Liver (tissue), 10 donors: ENCODE measurements at places on chromosomes 2 and 18. TPM values are rescaled to one million over a fixed set of nuclear protein-coding genes. Genes with fewer than 3 reads are reported as not detected.

GRCh38 chr2:170815746-170816503, 762 bp upstream of the GAD1 start:
- DNase-seq: peak; percentile 68
- H3K27ac ChIP-seq: no peak overlapping the region
- no peak overlapping the region for H3K4me3 ChIP-seq
- H3K27me3 ChIP-seq: peaks cover 39% of the 10 kb centered on the region
- H3K36me3 ChIP-seq: no peaks in the 10 kb centered on the region

GRCh38 chr2:168819829-168820489, 17.5 kb downstream of the NOSTRIN start:
- no peak overlapping the region for H3K4me3 ChIP-seq
- no peaks in the 10 kb centered on the region for H3K27me3 ChIP-seq
- H3K4me1 ChIP-seq: peaks cover 8% of the 10 kb centered on the region
- H3K36me3 ChIP-seq: no peaks in the 10 kb centered on the region

The DHRS9 gene
- 0.93 TPM for total RNA-seq

DNA sequence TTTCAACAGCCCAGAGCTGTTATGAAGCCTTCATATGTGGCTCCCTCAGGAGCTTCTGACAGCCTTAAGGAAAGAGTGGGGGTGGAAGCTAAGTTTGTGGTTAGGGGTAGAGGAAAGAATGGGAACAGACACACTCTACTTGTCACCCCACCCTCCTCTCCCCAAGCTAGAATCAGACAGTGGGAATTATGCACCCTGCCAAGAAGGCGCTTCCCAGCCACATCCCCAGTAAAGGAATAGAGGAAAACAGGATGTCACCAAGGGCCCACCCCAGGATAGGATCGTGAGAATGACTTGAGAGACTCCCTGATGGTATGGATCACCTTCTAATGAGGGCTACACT, 32.4 kb upstream of the EML4 start:
- H3K27ac ChIP-seq: no peak overlapping the region
- H3K4me3 ChIP-seq: no peak overlapping the region
- H3K4me1 ChIP-seq: no peaks in the 10 kb centered on the region
- no peaks in the 10 kb centered on the region for H3K27me3 ChIP-seq

DNA sequence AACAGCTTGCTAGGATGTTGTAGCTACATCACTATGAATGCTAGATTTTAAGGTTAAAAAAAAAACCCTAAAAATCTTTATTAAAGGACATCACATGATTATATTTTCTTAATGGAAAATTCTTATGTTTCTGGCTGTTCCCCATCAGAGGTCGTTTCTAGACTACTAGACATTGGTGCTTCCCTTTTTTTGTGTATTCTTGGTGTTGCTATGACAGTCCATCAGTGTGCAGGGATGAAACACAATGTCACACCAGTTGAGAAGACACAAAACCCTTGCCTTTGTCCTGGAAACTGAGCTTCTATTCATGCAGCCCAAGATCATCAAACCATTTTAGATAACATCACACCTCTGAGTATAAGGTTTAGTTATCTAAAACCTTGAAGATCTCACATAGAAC, 19.9 kb upstream of the TMEM131 start:
- no peak overlapping the region for H3K27ac ChIP-seq
- H3K4me1 ChIP-seq: no peaks in the 10 kb centered on the region
- H3K4me3 ChIP-seq: no peak overlapping the region
- no peaks in the 10 kb centered on the region for H3K36me3 ChIP-seq
- DNase-seq: no peak

The SULT1C4 gene
- total RNA-seq: 1.6 TPM

The TFPI gene
- total RNA-seq: 152 TPM

DNA sequence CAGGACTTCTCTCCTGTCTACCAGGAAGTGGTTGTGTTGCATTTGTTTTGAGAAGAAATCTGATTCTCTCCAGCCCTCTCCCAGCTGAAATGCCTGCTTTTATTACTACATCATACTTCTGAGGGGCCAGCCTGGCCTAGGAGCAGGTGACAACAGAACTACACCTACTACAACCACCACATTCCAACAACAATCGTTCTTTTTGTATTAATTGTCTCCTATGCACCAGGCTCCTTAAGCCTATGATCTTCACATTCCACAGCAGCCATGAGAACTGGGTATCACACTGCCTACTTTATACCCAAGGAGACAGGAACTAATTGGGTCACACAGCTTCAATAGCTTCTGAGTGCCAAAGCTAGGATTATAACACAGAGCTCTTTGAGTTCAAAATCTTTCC, 167.7 kb downstream of the TDRD15 start:
- no peaks in the 10 kb centered on the region for H3K36me3 ChIP-seq
- no peak overlapping the region for H3K4me3 ChIP-seq
- H3K27ac ChIP-seq: no peak overlapping the region
- H3K27me3 ChIP-seq: no peaks in the 10 kb centered on the region
- DNase-seq: no peak

DNA sequence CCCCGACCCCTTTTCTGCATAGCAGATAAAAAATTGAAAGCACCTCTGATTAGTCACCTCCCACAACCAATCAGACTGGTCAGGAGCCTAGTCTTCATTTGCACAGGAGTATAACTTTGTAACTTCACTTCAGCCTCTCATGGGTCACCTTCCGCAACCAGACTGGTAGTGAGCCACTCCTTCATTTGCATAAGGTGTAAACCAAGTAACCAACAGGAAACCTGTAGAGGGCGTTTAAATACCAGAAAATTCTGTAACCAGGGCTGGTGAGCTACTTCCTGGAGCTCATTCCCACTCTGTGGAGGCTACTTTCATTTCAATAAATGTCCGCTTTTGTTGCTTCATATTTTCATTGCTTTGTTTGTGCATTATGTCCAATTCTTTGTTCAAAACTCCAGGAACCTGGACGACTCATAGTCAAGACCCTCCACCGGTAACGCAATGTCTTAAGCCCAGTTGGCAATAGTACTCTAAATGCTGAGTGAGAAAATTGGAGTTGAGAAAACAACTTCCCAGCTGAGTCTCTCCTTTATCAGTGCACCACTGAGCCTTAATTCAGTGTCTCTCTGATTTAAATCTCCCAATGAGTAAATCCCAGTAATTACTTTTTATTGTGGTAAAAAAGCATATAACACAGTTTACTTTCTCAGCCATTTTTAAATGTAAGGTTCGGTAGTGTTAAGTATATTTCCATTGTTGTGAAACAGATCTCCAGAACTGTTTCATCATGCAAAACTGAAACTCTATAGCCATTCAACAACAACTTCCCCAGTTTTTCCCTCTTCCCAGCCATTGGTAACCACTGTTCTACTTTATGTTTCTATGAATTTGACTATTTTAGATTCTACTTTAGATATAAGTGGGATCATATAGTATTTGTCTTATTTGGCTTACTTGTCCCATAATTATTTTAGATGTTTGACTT, 392.7 kb upstream of the SLC8A1 start:
- no peak overlapping the region for H3K27ac ChIP-seq
- no peaks in the 10 kb centered on the region for H3K4me1 ChIP-seq
- no peaks in the 10 kb centered on the region for H3K36me3 ChIP-seq
- H3K4me3 ChIP-seq: no peak overlapping the region
- DNase-seq: no peak

DNA sequence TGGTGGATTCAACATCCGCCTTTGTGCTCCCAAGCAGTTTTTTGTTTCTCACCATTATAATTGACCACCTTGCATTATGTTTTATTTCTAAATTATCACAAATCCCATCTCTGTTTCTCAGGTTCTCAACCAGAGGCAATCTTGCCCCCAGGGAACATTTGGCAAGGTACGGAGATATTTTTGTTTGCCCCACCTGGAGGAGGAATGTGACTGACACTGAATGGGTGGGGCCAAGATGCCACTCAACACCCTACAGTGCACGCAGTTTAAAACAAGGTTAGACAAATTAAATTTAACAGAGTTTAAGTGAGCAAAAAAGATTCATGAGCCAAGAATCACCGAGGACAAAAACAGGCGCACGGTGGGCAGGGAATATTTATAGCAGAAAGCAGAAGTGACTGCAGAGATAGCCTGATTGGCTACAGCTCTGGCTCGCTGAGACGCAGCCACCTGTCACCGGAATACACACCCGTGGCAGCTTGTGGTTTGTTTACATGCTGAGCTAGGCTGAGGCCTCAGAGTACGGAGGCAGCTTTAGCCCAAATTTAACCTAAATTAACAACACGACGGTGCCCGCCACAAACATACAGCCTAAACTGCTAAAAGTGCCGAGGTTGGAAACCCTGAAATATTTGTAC, 150.0 kb upstream of the ALKAL2 start:
- H3K4me1 ChIP-seq: no peaks in the 10 kb centered on the region
- no peaks in the 10 kb centered on the region for H3K27me3 ChIP-seq
- H3K4me3 ChIP-seq: no peak overlapping the region
- no peak overlapping the region for H3K27ac ChIP-seq

DNA sequence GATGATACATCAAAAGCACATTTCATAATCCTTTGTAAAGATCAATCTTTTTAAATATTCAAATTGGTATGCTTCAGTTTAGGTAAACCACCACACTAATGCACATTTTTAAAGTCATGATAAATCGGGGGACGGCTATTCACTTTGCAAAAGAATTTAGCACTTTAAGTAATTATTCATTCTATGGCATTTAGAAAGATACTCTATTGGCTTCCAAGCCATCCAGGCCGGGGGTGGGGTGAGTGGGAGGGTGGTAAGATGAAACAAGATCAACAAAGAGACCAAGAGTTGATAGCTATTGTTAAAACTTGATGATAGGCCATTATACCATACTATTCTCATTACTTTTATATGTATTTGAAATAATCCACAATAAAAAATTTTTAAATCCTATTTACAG, 41.0 kb downstream of the EPG5 start:
- peaks cover 48% of the 10 kb centered on the region for H3K36me3 ChIP-seq
- no peak overlapping the region for H3K4me3 ChIP-seq
- no peaks in the 10 kb centered on the region for H3K27me3 ChIP-seq
- no peak overlapping the region for H3K27ac ChIP-seq

DNA sequence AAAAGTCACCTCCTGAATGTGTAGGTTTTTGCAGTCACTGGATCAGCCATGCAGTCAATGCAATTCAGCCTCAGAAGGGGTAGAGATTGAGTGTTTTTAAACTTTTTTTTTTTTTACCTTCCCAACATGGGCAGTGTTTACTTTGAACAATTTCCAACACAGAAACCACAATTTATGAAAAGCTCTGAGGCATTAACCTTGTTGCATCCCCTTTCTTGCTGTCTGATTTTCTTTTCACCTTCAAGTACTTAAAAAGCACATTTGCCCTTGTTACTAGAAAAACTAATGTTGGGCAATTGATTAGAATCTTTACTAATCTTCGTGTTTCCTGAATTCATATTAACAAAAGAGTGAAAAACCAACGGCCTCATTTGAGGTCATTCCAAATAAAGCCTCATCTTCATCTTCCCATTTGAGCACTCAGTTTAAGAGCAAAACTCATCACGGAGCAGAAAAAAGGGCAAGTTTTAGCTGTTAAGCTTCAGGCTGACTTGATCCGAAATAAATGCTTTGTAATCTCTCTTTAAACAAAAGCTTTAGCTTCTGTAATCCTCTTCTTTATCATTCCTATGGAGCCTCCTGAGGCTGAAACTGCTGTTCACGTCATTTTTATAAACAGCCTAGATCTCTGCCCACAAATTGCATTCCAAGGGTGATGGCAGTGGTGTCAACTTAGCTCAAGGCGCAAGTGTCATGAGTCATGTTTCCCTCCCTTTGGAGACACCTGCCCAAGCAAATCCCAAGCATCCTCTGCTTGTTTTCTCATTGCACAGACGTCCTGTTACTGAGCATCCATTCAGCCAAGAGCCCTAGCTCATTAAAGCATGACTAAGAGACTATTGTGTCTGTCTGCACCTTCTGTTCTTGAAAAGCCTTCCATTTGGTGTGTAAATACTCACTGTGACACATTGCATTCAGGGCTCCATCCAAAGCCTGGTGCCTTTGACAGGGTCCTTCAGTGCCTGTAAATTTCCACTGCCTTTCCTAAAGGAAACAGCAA, 107.7 kb downstream of the HNMT start:
- DNase-seq: no peak
- no peak overlapping the region for H3K4me3 ChIP-seq
- no peaks in the 10 kb centered on the region for H3K36me3 ChIP-seq
- H3K27me3 ChIP-seq: no peaks in the 10 kb centered on the region
- H3K4me1 ChIP-seq: no peaks in the 10 kb centered on the region
- H3K27ac ChIP-seq: no peak overlapping the region

- no peak for DNase-seq
- peaks cover 8% of the 10 kb centered on the region for H3K4me1 ChIP-seq
- no peaks in the 10 kb centered on the region for H3K36me3 ChIP-seq
- H3K27me3 ChIP-seq: no peaks in the 10 kb centered on the region
Measured at GRCh38 chr18:13211534-13211933, 7.0 kb upstream of the LDLRAD4 start.

The FBXO41 gene
- 0.50 TPM for total RNA-seq

DNA sequence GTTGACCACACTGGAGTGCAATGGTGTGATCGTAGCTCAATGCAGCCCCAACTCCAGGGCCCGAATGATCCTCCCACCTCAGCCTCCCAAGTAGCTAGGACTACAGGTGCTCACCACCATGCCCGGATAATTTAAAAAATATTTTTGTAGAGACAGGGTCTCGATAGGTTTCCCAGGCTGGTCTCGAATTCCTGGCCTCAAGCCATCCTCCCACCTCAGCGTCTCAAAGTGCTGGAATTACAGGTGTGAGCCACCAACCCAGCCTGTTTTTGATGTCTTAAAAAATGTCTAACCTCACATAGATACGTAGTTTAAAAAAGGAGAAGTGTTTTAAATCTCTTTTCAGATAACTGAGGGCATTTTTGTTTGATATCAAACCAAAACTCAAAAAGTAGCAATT, 37.6 kb downstream of the IMPA2 start:
- H3K36me3 ChIP-seq: no peaks in the 10 kb centered on the region
- H3K27me3 ChIP-seq: no peaks in the 10 kb centered on the region
- H3K4me1 ChIP-seq: peaks cover 38% of the 10 kb centered on the region
- no peak overlapping the region for H3K27ac ChIP-seq
- no peak for DNase-seq
- H3K4me3 ChIP-seq: no peak overlapping the region
